ENCODE measurements at places on chromosomes 5 and 9. TPM values are rescaled to one million over a fixed set of nuclear protein-coding genes. Genes with fewer than 3 reads are reported as not detected.

SOWAHA gene
- polyA plus RNA-seq, result 0.03 TPM

DNA sequence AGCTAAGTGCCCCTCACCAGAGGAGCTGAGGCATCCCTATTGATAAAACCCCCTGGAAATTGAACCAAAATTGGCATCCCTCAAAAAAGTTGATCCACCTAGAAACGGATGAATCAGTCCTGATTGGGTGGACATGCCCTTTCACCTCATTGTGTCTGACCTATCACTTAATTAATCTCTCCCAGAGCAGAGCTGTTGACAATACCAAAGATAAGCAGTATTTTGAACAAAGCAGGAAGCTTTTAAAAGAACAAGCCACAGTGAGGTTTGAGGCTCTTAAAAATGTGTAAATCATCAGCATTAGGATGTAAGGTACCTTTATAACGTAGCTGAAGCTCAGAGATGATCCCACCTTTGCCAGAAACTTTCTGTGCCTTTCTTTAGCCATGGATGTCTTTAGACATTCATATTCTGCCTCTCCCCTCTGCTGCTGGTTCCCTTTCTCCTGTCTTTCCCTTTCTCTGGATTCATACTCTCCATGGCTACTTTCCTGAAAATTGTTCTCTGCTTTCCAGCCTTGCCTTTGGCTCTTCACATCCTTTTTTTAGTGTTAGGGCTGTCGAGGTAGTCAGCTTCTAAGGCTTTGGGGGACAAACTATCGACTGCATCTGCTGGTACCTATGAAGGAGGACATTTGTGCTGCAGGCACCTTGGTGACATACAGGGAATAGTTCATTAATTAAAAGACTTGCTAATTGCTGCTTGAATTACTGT lies 7.8 kb upstream of the LHX2 start:
- no peak for DNase-seq

DNA sequence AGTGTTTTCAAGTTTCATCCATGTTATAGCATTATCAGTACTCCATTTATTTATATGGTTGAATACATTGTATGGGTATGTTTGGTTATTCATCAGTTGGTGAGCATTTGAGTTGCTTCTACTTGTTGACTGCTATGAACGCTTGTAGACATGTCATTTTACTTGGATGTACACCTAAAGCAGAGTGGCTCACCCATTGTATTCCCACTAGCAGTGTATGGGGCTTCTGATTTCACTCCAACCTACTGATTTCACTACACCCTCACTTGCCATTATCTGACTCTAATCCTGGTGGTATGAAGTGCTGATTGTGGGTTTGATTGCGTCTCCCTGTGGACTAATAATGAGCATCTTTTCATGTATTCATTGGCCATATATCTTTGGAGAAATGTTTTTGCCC lies 9.5 kb downstream of the NPM1 start:
- no peak for DNase-seq

SCGB3A2 gene
- polyA plus RNA-seq, result not detected

DNA sequence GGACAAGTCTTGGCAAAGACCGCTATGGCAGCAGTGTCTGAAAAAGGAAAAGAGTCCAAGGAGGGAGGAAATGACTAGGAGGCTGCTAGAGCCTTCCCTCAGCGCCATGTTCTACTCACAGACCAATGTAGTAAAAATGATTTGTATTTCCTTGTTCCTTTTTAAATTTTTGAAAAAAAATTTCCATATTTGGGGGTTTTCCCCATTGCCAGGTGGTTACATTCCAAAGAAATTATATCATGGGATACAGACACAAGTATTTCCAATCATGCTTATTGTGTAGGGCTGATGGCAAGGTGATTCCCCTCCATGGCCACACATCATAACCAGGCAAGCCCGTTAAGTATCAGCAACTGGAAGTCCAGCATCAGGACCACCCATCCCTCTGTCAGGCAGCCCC lies 138.2 kb downstream of the PIP5K1B start:
- DNase-seq, result no peak

All from spleen (tissue), 13 donors.